ENCODE measurements at places on chromosomes 1 and 21.

DNA sequence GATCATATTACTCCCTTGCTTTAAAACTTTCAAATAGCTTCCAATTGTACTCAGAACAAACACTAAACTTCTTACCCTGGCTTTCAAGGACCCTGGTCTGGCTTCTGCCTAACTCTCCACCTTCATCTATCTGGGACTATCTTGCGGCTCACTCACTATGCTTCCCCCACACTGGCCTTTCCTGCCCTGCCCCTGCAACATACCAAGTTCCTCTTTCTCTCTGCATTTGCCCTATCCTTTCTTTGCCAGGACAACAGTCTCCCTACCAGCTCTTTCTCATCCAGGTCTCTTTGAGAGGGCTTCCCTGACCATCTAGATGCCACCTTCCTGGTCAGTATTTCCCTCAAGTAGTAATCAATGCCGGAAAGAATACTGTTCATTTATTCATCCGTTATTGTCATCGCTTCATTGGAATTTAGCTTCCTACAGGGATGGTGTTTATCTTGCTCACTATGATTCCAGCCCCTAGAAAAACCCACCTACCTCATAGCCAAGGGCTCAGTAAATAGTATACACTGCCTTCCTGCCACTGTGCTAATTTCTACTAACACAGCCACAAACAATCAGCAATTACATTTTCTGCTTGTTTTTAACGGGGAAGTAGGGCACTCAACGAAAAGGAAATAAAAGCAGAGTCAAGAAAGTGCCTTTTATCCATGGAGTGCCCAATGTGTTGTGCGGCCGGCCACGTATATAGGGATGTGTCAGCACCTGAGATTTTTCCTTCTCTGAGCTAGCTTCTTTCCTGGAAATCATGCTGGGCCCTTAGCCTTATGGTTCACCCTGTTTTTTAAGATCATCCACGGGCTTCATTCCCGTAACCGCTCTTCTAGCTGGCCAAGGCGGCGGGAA lies 521 bp upstream of the CDC7 start:
- DNase-seq = no peak

- no peak for DNase-seq
These were observed 636 bp upstream of the CAMK2N1 start for GRCh38 chr1:20486457-20487235.

- DNase-seq = no peak
These were observed 6.5 kb upstream of the PDXK start for GRCh38 chr21:43712268-43712942.

- no peak for DNase-seq
These were observed 415.9 kb downstream of the PTPRC start for GRCh38 chr1:199054694-199055093.

GRCh38 chr1:202207292-202207691 lies 13.7 kb downstream of the LGR6 start:
- peak; percentile 14 for DNase-seq

GRCh38 chr1:33390542-33390941 lies 40.4 kb downstream of the PHC2 start:
- DNase-seq = no peak

DNA sequence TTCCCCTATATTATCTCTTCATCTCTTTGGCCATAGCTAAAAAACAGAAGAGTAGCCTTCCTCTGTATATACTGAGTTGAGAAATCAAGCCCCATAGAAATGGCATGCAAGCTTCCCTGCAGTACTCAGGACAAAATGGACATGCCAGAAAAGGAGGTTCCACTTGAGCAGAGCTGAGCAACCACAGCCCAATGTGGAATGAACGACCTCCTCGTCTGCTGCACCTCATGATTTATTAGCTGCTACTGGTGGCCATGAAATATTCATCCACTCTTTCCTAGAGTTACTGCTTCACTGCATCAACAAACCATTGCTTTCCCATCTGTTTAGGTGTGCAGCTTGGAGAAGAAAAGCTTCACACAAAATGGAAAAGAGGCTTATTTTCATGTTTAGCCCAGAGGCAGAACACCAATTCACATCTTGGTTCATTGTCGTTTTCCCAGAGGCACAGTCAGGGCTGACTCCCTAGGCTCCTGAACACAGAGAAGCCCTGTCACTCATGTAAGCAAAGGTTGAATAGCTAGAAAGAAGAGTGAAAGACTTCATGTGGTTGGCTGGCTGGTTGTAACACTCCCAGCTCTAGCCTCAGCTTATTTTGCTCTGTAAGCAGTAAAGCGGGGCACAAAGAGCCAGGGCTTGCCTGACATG lies 148.0 kb downstream of the TSEN15 start:
- no peak for DNase-seq

DNA sequence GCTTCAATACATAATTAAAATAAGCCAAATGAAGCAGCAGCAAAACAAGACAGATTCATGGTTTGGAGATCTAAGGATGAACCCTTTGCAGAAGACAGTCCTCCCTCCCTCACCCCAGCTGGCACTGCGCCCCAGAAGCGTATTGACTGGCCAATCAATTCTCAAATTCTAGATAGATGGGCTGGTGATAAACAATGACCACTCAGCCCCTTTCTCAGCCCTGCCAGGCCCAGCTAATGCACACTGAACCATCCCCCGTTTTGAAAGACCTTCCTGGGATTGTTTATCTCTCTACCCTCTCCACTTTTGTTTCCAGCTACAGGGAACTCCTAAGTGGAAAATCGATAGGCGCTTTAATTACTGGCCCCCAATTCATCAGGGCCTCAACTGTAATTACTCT lies 29.0 kb downstream of the TNR start:
- no peak for DNase-seq

DNA sequence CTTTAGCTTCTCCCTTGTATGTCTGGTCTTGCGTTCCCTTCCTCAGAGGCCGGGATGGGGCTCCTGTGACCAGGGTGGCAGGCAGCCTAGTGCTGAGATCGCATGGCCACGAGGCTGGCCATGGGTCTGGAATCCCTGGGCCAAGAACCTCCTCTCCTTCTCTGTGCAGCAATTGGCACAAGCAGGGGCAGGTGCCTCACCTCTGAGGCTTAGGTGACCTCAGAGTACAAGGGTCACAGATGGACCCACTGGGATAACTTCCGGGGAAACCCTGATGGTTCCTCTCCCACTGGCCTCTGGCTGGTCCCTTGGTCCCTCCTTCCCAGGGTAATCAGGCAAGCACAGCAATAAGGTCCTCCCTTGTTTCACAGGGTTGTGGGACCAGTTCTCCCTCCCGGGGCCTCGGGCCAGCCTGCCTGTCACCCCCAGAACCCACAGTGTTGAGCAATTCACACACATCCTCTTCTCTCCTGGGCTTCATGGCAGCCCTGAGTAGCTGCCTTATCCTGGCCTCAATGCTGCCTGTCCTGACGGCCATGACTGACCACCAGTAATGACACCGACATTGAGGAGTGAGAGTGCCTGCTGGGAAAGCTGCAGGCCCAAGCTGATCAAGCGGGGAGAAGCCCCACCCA lies 38.6 kb downstream of the BMP8A start:
- no peak for DNase-seq

- no peak for DNase-seq
These were observed 3.4 kb downstream of the ZCCHC17 start for GRCh38 chr1:31300193-31300592.

GRCh38 chr1:180241716-180242544 lies 11.9 kb downstream of the LHX4 start:
- no peak for DNase-seq

GRCh38 chr1:154809436-154810413 lies 60.4 kb downstream of the KCNN3 start:
- no peak for DNase-seq

GRCh38 chr1:211518330-211519289 lies 26.6 kb upstream of the RD3 start:
- no peak for DNase-seq

- DNase-seq = no peak
These were observed 68.0 kb downstream of the PDE9A start for GRCh38 chr21:42721341-42721824.

GRCh38 chr21:35256468-35256988 lies 207.4 kb upstream of the RUNX1 start:
- peak; percentile 88 for DNase-seq

GRCh38 chr21:24200052-24200451 lies 1407.2 kb downstream of the MRPL39 start:
- DNase-seq = no peak

DNA sequence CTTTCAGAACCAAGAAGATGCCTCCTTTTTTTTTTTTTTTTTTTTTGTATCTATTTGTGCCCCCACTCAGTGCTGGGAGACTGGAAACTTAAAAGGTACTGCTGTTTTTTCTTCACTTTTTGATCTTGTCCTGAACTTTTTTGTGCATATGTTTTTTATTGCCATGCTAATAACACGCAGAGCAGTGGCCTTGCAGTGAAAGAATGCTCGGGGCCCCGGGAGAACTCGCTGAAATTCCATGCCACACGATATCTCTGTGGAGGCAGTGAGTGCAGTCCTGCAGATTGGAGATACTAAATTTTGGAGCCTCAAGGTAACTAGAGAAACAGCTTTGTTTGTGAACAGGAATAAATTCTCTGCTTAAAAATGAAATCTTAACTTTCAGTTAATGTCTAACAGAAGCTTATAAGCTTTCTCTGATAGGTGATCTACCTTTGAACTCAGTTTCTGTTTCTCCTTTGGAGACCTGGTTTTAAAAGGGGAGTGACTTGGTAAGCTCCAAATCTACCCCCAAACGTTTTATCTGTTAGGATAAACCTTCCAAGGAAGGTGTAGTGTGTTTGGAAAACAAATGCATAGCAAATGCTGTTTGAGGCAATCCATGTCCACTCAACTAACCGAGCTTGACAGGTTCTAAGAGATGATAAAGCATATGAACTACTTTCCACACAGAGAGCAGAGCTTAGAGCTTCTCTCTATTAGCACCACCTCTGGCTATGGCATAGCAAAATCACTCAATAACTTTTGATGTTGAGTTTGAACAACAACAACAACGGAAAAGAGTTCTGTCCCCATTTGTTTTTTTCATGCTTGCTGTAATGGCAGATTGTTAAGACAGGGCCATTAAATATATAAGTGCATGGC lies 113.7 kb upstream of the PLXNA2 start:
- DNase-seq = no peak

DNA sequence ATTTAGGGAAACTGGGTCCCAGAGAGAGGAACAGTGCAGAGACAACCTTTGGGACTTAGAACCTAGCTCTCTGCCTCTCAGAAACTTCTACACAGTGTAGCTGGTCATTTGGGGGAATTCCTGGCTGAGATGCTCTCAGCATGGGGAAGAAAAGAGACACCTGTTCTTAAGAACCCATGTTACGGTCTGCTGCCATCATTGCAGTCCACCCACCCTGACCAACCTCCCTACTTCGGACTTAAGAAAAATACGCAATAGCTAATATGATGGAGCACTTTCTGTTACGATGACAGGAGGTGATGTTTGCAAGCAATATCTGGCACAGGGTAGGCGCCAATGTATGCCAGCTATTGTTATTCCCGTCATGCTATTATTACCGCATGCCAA lies 177.9 kb downstream of the IGSF21 start:
- DNase-seq = no peak

DNA sequence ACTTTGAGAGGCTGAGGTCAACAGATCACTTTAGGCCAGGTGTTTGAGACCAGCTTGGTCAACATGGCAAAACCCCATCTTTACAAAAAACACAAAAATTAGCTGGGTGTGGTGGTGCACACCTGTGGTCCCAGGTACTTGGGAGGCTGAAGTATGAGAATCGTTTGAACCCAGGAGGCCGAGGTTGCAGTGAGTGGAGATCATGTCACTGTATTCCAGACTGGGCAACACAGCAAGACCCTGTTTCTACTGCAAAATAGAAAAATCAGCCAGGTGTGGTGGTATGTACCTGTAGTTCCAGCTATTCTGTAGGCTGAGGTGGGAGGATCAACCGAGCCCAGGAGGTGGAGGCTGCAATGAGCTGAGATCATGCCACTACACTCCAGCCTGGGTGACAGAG lies 4.2 kb upstream of the INTS3 start:
- DNase-seq = no peak

DNA sequence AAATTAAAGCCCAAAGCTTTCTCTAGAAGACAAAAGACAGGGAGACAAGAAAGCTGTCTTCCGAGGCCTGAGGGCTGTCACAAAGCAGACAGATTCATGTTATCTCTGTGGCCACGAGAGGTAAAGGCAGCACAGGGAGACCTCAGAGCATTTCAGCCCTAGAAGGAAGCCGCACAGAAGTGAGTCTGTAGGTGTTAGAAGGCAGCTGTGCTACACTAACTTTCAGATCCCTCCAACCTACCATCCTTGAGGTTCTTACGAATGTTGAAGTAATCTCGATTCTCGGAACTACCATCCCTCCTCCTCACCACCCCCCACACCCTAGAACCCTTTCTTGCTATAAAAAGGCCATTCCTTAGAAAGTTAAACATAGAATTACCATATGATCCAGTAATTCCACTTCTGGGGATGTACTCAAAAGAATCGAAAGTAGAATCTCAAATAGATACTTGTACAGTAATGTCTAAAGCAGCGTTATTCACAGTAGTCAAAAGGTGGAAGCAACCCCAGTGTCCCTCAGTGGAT lies 21.5 kb upstream of the LYST start:
- DNase-seq = no peak

DNA sequence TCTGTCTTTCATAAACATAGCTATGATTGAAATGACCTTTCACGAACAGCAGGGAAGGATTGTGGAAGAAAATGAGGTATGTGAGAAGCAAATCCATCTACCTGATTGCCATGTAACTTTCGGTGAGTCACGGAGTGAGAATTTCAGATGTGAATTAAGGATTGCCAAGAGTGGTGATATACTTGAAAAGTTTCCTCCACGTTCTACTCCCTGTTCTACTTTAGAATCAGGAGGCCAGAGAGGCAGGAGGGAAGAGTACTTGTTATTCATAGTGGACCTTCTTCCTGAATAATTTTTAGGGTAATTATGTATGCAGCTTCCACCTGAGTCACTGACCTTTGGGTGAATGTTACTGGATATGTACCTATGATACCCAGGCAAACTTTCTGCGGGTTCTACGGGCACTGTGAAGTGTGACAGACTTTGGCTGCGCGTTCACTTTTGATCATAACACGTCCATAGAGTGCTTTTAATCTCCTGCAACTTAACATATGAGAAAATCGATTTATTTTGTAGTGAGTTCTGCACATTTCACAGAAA lies 2.6 kb upstream of the KCNE1 start:
- no peak for DNase-seq

- DNase-seq = no peak
These were observed 451.7 kb downstream of the CAMTA1 start for GRCh38 chr1:7236844-7237515.

DNA sequence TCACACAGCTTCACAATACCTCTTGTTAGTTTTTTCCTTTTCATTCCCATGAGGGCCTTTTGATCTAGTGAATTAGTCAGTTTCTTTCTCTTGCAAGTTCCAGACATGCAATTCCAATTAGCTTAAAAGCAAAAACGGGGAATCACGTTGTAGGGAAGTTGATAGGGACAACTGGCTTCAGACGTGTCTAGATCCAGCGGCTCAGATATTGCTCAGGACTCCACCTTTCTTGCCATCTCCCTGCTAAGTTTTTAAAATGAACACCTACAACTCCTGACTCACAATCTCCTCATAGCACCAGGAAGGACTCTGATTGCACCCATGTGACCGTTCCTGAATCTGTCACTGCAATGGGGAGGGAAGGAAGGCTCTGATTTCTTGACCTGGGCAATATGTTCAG lies 63.8 kb upstream of the ARHGAP29 start:
- DNase-seq = no peak

- peak; percentile 71 for DNase-seq
These were observed 2.7 kb upstream of the ANXA9 start for GRCh38 chr1:150979092-150980056.

GRCh38 chr21:37578471-37579126 lies 212.0 kb downstream of the DYRK1A start:
- DNase-seq = no peak

- no peak for DNase-seq
These were observed 180.1 kb downstream of the EIF4G3 start for GRCh38 chr1:20996554-20996953.
